ENCODE measurements at places on chromosomes 7 and 10.

GRCh38 chr7:80230327-80230726, 95.7 kb downstream of the GNAI1 start:
- DNase-seq: no peak

- DNase-seq: no peak
Observed at GRCh38 chr10:1625731-1626130, 111.6 kb downstream of the ADARB2 start.

DNA sequence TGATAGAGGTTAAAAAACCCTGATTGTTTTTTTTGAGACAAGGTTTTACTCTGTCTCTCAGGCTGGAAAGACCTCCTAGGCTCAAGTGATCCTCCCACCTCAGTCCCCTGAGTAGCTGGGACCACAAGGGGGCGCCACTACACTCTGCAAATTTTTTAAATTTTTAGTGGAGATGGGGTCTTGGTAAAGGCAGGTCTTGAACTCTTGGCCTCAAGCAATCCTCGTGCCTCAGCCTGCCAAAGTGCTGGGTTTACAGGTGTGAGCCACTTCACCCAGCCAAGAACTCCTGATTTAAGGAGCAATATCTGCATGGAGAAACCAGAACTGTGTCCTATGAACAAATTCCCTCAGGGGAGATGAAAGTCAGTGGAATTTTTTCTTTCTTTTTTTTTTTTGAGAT, 7.3 kb upstream of the KLHDC10 start:
- peak; percentile 49 for DNase-seq

DNA sequence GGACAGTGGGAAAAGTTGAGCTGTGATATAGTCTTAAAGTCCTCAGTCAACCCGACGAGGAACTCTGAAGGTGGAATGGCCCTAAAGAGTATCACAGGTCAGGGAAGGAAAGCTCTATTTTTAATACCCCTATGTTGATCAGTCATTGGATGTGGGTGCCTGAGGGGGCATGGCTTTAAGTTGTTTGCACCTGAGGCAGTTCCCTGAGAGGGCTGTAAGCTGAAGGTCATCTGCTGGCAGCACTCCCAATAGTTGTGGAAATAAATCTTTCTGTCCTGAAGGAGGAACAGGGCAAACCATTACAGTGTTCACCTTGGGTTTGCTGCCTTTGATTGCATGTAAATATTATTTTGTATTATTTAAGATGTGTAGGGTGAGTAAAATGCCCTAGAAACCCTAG, 17.8 kb upstream of the C1GALT1 start:
- no peak for DNase-seq

GRCh38 chr7:65477326-65477725, 103.7 kb downstream of the ZNF92 start:
- DNase-seq: no peak

DNA sequence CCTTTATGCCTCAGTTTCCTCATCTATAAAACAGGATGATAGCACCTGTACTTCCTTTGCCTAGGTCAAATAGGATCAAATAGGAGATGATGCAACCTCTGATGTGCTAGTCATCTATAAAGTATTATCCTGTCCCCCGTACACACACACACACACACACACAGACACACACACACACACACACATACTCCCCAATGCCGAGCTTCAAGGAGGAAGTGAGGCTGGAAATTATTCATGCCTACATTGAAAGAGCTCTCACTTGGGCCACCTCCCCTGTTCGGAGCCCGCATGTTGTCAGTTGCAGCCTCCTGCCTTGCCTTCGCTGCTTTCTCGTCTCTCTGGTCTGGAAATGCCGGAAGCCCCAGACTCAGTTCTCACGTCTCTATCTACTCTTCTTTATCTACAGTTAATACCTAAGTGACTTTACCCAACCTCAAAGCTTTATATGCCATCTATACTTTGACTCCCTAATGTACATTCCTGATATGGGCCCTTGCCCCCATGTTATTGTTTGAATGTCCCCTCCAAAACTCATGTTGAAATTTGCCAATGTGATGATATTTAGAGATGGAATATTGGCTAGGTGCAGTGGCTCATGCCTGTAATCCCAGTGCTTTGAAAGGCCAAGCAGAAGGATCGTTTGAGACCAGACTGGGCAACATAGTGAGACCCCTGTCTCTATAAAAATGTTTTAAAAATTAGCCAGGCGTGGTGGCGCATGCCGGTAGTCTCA, 6.9 kb upstream of the UBE2H start:
- DNase-seq: no peak

GRCh38 chr7:11847336-11847735, 15.3 kb upstream of the THSD7A start:
- no peak for DNase-seq

DNA sequence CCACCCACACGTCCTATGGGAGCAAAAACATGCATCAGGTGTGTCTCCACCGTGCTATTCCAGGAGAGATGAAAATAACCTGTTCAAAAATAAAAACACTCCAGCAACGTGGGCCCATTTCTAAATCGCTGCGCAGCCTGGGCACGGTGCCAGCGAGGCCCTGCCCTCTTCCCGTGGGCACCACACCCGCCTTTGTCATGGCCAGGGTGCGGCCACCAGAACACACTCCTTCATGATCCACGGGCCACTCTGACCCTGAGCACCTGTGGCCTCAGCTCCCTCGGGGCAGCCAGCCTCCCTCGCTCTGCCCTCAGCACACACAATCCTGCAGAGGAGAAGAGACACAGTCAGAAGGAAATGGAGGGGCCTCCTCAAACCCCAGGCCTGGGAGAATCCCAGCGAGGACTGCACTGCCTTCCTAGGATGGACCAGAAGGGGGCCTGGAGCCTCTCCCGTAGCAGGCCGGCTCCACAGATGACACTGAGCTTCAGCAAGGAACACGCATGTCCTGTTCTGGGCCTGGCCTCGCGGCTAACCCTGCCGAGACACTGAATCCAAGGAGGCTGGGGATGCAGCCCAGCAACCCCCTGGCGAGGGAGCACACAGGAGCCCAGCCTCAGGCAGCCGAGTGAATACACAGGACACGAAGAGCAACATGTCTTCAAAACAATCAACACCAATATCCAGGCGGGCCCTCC, 169.0 kb downstream of the MAD1L1 start:
- DNase-seq: no peak

DNA sequence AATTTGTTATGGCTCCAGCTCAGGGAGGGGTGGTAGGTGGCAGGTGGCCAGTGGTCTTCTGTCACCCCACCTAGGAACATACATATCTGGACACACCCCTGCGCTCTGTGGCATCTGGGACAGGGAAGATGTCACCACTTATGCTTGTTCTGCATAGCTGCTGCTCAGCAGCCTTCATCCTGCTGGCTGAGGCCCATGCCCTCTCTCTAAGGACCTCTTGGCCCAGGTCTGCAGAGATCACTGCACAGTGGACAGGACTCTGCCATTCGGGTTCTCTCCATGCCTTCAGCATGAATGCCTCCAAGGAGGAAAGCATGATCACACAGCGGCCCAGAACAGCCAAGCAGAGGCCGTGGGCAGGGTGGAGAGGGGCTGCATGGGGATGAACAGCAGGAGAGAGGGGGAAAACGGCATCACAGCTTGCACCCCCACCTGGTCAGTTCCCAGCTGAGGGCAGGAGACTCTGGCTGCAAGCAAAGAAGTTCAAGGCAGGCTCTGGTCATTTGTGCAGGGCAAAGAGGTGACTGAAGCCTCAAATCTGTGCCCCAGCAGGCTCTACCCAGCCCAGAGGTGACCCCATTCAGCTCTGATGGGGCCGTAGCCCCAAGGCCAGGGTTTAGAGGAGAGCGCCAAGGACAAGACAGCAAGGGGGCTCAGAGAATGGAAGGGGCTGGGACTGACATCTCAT, 47.8 kb upstream of the GDF10 start:
- DNase-seq: no peak

- no peak for DNase-seq
Observed at GRCh38 chr7:7202375-7202720, 20.0 kb downstream of the C1GALT1 start.

GRCh38 chr7:135270577-135271254, 37.1 kb downstream of the STRA8 start:
- DNase-seq: no peak

GRCh38 chr7:111840528-111840927, 278.2 kb upstream of the IMMP2L start:
- no peak for DNase-seq

GRCh38 chr10:76651154-76651553, 986.5 kb downstream of the KCNMA1 start:
- no peak for DNase-seq

GRCh38 chr10:7519351-7519750, 108.5 kb upstream of the SFMBT2 start:
- DNase-seq: no peak

GRCh38 chr7:5661942-5662341, 119.5 kb downstream of the RNF216 start:
- DNase-seq: no peak

DNA sequence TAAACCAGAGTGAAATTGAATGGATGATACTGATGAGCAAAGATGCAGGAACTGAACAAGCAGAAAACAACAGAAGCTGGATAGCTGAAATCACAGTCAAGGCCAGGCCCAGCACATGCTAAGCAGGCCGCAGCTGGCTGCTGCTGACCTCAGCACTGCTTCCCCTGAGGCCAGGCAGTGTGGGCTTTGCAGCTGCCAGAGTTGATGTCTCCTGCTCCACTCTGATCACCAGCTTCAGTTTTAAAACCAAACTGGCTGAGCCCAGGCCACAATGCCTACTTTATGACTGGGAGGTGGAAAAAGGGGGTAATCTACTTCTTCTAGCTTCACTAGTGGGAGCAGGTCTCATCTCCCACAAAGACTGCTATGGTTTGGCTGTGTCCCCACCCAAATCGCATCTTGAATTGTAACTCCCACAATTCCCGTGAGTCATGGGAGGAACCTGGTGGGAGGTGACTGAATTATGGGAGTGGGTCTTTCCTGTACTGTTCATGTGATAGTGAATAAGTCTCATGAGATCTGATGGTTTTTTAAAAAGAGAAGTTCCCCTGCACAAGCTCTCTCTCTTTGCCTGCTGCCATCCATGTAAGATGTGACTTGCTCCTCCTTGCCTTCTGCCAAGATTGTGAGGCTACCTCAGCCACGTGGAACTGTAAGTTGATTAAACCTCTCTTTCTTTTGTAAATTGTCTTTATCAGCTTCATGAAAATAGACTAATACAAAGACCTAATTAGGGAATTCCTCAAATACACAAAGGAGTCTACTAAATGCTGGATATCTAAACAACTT, 136.4 kb upstream of the ITGB1 start:
- no peak for DNase-seq

DNA sequence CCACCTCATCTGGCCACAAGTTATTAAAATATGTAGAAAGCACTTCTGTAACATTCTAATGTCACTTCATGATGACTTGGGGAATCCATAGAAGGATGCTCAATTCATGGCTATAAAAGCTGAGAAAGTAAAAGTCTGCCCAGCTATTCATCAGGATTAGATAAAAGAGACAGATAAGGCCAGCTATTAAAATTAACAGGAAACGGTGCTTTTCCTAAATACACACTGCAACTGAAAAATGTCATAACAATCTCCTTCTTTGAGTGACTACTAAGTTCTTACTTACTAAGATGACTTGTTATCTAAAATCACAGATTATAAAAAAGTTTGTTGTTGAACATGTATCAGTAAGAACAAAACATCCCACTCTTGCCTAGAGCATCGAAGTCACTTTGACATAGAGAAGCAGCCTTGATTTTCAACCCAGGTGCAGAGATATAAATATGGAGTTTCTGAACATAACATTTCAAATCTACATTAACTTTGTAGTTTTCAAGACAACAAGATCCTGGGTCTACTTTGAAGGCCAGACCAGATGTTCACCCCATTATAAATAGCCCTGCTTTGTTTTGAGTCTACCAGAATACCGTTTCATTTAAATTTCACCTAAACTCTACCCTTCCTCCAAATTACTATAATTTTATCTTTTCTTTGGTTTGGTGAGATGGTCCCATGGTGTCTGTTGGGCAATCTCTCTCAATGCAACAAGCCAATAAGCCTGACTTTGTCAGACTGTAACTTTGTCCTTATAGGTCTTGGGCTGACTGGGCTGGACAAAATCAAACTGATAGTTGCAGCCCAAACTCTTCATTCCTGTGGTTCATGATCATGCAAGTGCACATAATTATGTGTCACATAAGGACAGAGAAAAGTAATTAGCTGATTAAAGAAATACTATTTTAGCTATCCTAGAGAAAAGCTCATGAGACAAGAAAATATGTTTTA, 24.0 kb downstream of the HYCC1 start:
- DNase-seq: no peak

DNA sequence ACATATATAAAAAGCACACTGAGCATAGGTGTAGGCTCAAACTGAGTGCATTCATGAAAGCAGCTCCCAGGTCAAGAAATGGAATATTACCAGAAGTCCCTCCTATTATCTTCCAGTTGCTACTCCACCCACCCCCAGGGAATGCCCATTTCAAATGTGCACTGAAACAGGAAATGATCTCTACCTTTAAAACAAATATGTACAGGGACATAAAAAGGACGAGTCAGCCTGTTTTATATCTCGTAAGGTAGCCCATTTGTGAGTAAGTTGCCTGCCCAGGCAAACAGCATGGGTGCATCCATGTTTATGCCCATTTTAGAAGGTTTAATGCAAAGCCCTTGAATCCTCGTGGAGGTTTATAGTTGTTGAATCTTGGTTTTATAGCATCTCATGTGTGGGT, 10.4 kb downstream of the FFAR4 start:
- no peak for DNase-seq

- DNase-seq: no peak
Observed at GRCh38 chr10:8069627-8070026, 15.1 kb downstream of the GATA3 start.

DNA sequence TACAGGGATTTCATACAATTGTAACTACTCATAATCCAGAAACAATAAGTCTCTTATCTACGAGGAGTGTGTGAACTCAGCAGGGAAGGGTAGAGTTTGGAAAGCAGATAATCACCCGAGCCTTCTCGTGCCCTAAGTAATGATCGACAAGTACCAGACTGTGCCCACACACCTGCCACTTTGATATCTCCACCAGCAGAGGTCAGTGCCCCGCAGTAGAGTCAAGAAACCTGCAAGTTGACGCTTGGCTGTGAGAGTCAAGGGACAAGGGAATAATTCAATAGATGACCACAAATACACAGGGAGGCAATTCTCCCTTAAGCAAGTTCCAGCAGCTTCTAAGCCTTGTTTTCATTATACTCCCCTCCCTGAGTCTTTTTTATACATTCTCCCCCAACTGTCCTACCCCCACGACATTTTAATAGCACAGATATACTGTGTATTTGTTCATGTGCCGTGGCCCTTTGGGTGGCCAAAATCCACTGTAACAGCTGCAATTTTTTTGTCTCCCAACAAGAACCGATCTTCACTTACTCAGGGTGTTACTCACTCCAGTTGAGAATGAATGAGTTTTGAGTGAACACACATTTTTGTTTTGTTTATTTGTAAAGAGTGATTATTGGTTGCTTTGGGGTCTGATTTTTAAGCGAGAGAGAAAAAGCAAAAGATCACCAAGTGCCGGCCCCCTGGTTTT, 106.9 kb upstream of the RHEB start:
- no peak for DNase-seq

- peak; percentile 73 for DNase-seq
Observed at GRCh38 chr10:102225646-102226541, at the start of gene ELOVL3. Gene ELOVL3, plus strand, starts transcription at chr10:102226299. Its CDS starts 250 bp downstream, at chr10:102226549.

All from stimulated activated CD4-positive, alpha-beta T cell treated with anti-CD3 and anti-CD28 coated beads, Interleukin-2, amount 100 ng/mL, for 4 hours (primary cell).